Hematopoietic multipotent progenitor cell treated with erythropoietin and hydrocortisone succinate and interleukin-3 and kit ligand, for 4 days (in vitro differentiated cells): ENCODE measurements at places on chromosomes 12 and 14.

- DNase-seq: no peak
Observed at GRCh38 chr12:113007166-113007565, 28.8 kb downstream of the OAS2 start.

DNA sequence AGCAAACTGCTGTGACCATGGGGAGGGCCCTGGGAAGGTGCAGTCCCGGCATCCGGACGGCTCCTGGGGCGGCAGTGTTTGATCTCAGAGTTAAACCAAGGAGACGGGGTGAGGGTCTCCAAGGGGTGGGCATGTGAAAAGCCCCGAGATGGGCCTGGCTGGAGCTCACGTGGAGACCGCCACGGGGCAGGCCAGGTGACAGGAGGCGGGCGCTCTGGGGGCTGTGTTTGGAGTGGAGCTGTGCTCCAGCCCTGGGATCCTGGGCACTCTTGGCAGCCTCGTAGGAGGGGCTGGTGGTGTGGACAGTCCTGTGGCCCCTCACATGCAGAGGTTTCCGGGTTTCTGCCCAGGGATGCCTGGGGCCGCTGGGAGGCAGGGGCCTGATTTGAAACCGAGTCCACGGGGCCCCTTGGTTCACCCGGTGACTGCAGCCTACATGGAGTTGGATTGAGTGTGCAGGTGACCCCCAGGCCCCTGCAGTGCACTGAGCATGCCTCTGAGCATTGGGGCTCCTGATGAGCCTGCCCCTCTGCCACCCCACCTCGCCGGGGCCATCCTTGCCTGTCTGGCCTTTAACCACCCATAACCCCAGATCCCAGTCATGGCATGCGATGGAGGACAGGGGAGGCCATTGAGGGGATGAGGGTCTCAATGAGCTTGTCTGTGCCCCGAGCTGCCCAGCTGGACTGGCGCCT lies 8.4 kb downstream of the KIF26A start:
- DNase-seq: no peak

GRCh38 chr14:76877871-76878270 lies 51.7 kb downstream of the LRRC74A start:
- DNase-seq: peak; percentile 34

DNA sequence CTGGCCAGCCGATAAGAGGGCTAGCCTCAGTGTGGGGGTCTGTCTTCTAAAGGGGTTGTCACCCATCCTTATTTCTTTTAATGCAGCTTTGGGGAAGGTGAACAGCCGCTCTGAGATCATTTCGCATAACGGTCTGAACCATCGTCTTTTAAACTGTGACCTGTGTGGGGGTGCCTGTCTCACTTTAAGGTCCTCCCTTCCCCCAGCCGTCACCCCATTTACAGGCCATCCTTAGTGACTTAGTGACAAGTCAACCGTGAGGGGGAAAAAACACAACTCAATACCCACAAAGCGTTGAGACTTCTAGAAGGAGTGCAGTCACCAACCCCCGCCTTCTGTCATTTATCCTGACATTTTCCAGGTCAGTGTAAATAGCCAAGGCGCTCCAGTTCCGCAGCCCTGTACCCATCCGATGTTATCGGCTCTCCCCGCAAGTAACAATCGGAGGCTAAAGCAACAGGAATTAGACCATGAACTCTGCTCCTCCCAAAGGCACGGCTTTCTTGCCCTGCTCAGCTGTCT lies 505 bp upstream of the DENND5B start:
- DNase-seq: peak; percentile 59

- no peak for DNase-seq
Observed at GRCh38 chr14:81141426-81141825, 79.3 kb downstream of the GTF2A1 start.

- DNase-seq: peak; percentile 52
Observed at GRCh38 chr12:51971679-51972421, 20.4 kb downstream of the ACVR1B start.

GRCh38 chr14:75434138-75434889 lies 6.5 kb downstream of the JDP2 start:
- DNase-seq: no peak

DNA sequence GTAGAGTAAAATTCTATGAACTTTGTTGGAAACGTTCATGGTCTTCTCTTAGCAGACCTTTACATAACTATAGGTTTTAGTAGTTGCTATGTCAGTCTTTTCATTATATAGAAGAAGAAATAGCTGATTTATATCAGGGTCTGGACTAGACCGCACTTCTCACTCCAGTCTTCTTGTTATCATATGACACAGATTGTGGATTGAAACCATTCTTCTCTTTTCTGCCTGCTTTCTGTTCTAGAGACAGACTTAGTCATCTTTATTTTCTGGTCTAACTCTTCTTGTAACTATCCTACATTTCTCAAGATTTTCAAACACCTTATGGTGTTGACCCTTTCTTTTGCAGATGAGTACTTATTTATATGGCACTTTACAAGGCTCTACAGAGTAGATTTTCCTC lies 55.7 kb downstream of the PCNX1 start:
- peak; percentile 72 for DNase-seq

- DNase-seq: no peak
Observed at GRCh38 chr14:76612654-76613053, 148.6 kb upstream of the VASH1 start.

DNA sequence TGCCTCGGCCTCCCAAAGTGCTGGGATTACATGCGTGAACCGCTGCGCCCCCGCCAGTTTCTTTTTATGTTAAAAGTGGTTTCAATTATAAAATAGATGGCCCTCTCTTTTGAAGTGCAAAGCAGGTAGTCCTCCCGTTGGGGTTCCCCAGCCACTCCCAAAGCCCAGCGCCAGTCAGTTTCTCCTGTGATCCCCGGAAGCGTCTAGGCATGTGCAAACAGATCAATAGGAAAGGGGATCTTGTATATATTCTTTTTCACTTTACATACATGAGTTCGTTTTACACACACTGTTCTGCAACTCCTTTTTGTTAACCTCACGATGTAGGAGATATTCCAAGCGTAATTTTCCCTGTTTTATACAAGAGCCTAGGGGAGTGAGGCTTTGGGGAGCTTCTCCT lies 16.3 kb upstream of the DLK1 start:
- DNase-seq: no peak

GRCh38 chr14:104830781-104831180 lies 29.9 kb downstream of the ZBTB42 start:
- no peak for DNase-seq

DNA sequence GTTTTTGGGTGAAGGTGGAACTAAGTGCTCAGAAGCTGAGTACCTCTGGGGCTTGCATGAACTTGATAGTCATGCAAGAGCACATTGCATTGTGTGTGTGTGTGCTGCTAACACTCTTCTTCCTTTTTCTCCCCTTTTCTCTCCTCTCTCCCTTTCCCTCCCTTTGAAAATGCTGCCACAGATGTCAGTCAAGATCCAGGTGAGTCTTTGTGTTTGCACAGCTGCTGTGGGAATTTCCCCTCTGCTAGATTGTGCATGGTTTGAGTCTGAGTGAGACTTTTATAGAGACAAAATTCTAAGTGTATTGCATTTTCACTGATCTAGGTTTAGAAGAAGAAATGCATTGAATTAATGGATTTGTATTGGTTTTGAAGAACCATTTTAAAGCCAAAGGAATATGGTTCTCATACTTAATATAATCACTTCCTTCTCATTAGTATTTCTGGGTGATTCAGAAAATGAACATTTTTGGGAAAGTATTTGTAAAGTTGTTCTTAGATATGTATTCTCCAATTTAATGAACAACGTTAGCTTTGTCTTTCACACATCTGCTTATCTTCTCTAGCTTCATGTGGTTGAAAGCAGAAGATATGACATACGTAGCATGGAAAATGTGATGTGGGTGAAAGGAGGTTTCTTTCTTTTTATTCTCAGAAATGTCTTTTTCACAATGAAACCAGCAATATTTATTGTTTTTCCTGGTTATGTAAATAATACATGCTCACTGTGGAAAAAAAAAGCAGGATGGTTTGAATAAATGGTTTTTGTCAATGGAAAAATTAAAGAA lies 108.5 kb downstream of the NRXN3 start:
- peak; percentile 48 for DNase-seq

DNA sequence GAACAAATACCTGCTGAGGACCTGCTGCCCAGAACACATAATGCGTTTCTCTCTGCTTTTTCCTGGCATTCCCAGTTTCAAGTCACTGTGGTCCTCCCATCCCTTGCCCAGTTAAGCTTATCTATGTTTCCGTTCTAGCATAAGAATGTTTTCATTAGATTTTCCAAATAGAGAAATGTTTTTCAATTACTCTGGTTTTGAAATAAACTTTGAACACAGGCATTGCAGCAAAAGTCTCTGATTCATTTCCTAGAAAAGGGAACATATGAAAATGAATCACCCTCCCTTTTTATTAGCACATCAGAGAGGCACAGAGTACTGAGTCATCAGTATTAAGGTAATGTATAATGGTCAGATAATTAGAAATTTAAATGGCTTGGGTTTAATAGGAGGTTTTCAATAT lies 201.1 kb upstream of the TMEM260 start:
- DNase-seq: peak; percentile 17

DNA sequence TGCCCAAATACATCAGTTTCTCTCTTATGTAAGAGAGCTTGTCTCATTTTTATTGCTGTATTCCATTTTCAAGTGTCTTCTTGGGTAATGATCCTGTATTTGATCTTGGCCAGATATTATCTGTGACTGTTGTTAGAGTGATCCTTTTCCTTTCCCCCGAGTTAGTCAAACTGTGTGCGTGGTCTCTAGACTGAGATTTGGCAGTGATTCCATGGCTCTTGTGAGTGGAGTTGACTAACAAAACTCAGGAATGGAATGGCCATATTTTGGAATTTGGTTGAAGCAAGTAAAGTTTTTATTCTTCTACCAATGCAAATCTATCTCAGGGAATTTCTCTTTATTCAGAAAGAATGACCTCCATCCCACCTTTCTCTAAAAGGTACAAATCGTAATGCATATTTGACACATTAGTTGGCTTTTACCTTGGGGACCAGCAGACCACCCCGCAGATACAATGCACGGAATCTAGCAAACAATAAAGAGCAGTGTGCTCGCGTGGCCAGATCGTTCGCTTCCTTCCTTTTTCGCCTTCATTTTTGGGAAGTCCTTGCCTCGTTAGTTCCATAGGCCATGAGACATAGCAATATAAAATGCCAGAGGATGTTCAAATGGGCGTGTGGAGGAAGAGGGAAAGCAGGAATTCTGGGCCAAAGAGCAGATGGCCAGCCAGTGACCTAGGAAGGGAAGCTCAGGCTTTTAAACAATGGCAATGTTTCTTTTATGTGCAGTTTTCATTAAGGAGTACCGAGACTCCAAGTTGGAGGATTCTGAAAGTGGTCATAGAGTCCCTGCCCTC lies 24.4 kb downstream of the ETV6 start:
- no peak for DNase-seq

GRCh38 chr12:88623777-88624548 lies 43.7 kb upstream of the KITLG start:
- DNase-seq: no peak

GRCh38 chr14:76472199-76472723 lies 96.3 kb downstream of the ESRRB start:
- DNase-seq: no peak

GRCh38 chr12:113919791-113920190 lies 46.3 kb downstream of the RBM19 start:
- no peak for DNase-seq

- DNase-seq: no peak
Observed at GRCh38 chr12:68804657-68805591, 3.1 kb upstream of the MDM2 start.

- no peak for DNase-seq
Observed at GRCh38 chr14:76946753-76947077, 81.8 kb downstream of the IRF2BPL start.

GRCh38 chr14:71591929-71592328 lies 340.3 kb upstream of the RGS6 start:
- peak; percentile 68 for DNase-seq

- DNase-seq: no peak
Observed at GRCh38 chr12:64650762-64651161, 40.5 kb downstream of the RASSF3 start.

DNA sequence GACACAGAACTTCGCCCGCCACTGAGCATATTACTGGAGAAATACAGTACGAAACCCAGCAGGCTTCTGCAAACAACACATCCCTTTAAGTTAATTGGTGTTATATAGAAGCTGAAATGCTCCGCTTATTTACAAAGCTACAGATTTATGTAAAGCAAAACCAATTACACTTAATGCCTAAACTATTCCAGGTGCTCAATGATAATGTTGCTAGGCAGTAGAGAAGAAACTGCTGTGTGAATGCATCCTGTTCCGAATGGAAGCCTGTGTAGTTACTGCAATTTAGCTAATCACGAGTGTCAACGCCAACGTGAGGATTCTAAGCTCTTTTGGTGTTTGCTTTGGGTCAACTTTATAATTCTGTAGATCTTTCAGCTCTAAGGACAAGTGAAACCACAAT lies 89.8 kb downstream of the SLC15A5 start:
- DNase-seq: no peak

DNA sequence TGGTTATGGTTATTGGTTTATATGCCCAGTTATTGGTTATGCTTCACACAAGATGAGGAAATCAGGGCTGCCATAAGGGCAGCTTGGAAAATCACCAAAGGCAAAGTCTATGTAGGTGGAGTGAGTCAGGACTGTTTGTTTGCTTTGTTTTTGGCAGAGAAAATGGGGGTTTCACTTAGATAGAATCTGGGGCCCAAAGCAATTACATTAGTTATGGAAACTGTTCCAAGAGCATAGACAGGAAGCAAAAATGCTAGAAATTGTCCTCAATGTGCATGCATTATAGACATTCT lies 2.2 kb downstream of the VAMP1 start:
- DNase-seq: no peak

- DNase-seq: no peak
Observed at GRCh38 chr12:90064852-90065801, 356.5 kb upstream of the ATP2B1 start.

DNA sequence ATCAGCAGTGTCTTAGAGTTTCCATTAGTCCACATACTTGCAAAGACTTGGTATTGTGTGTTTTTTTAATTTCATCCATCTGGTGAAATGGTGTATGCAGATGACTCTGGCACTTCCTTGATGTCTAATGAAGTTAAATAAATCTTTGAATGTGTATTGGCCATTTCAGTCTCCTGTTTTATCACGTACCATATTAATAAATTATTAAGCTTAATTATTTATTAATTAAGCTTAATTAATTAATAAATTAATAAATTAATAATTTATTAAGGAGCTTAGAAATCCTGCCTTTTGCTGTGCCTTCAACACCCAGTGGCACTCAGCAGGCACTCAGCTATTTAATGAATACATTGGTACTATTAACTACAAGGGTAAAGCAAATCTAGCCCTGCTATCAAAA lies 18.2 kb downstream of the PDZRN4 start:
- no peak for DNase-seq
